ENCODE measurements at places on chromosomes 7 and 10.

DNA sequence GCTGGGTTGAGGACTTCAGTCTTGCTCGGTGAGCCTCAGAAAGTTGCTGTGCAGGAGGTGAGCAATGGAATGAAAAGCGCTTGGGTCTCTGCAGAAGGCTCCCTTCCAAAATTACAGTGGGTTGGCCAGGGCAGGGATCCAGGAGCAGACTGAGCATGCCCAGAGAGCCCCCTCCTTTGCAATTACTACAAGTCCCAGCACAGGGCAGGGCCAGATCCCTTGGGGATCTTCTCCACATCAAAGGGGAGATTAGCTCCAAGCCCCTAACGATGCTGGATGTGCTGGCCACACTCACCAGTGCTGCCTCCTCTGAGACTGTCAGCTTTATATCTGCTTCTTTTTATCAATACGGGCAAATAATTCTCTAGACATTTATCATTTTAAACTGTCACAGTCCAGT lies 337.5 kb downstream of the RPS24 start:
- DNase-seq = no peak

DNA sequence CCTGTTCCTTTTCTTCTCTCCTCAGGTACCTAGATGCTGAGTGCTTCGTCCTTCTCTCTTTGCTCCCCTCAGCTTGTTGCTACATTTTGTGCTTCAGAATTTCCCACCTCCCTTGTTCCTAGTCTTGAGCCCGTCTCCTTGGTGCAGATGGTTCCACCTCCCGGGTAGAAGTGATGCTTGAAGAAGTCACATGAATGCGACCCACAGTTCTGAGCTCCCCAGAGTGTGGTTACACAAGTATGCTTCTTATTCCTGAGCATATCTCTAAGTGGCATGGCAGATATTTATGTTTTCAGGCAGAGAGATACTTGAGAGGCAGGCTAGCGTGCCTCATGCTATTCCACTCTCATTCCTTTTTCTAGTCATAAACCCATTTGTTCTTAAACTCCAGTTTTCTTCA lies 34.0 kb downstream of the INPP5F start:
- DNase-seq = peak; percentile 47

GRCh38 chr10:58765910-58766309 lies 253.2 kb downstream of the BICC1 start:
- no peak for DNase-seq

DNA sequence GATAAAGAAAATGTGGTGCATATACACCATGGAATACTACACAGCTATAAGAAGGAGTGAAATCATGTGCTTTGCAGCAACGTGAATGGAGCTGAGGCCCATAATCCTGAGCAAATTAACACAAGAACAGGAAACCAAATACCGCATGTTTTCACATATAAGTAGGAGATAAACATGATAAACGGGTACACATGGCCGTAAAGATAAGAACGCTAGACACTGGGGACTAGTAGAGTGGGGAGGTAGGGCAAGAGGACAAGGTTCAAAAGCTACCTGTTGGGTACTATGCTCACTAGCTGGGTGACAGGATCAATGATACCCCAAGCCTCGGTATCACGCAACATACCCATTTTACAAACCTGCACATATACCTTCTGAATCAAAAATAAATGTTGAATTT lies 113.7 kb downstream of the CSTF2T start:
- no peak for DNase-seq

- no peak for DNase-seq
Observed at GRCh38 chr10:34408381-34408780, 406.7 kb downstream of the PARD3 start.

DNA sequence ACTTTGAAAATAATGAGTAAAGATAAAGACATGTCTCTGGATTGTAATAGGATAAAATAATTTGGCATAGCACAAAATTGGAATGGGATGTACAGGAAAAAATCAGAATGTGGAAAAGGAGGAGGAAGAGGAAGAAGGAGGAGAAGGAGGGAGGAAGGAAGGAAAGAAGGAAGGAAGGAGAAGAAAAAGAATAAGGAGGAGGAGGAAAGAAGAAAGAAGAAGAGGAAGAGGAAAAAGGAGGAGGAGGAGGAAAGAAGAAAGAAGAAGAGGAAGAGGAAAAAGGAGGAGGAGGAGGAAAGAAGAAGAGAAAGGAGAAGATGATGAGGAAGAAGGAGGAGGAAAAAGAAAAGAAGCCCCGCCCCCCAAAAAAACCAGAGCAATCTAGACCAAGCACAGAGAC lies 95.9 kb downstream of the ST8SIA6 start:
- no peak for DNase-seq

DNA sequence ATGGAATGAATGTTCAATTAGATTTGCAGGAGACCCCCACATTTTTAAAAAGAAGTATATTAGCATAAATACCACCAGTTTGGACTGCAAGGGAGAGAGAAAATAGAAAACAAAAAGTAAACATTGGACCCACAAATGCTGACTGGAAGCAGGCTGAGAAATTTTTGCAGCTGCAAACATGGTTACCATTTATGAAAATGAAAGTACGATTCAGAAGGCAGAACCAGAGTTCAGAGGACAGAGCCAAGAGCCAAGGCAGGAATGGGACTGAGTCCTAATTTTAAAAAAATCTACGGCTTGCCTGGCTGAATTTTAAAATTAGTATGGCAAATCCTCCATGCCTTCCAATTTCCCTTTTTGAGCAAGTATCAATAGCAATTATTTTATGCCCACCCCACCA lies 74.6 kb upstream of the NPS start:
- DNase-seq = no peak

DNA sequence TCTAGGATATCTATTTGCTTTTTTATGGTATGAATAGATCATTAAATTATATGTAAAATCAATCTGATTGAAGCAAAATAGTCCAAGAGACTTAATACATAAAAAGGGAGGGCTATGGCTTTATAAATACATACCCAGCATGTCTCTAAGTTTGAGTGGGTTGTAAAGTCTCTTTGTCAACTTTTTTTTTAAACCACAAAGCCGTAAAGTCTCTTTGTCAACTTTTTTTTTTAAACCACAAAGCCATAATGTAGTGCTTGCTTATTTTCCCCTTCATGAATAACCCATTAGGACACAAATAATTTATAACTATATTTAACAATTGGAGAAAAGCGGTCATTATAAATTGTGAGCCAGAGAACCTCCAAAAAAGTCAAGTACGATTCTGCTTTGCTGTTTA lies 5.7 kb downstream of the HECTD2 start:
- DNase-seq = no peak

DNA sequence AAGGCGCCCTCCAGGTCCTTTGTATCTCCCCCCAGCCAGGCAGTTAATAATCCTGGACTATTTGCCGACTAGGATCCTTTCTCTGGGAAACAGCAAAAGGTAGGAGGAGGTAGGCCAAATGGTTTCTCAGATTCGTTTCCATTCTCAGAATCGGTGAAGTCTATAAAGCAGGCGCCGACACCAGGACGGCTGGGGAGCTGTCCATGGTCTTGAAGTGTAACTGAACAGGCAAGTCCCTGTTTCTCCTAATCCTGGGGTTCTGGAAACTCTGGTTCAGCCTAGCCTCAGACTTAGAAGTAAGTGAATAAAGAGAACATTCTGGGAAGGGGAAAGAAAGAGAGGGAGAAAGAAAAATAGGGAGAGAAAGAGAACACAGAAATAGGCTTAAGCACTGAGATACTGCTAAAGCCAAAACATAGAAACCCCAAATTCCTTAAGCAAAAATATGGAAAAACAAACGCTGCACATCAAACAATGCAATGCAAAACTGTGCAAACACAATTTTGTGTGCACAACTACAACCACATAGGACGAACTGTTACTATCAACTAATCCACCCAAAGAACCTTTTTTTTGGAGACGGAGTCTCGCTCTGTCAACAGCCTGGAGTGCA lies 11.1 kb upstream of the INA start:
- peak; percentile 82 for DNase-seq

GRCh38 chr7:127365957-127366315 lies 26.6 kb downstream of the ZNF800 start:
- no peak for DNase-seq

- DNase-seq = no peak
Observed at GRCh38 chr10:1185911-1186682, 129.9 kb downstream of the WDR37 start.

GRCh38 chr7:113918946-113919345 lies at the start of gene PPP1R3A:
Gene PPP1R3A, minus strand, starts transcription at chr7:113919009. Its CDS starts 13 bp downstream, at chr7:113918996.
- DNase-seq = peak; percentile 11

DNA sequence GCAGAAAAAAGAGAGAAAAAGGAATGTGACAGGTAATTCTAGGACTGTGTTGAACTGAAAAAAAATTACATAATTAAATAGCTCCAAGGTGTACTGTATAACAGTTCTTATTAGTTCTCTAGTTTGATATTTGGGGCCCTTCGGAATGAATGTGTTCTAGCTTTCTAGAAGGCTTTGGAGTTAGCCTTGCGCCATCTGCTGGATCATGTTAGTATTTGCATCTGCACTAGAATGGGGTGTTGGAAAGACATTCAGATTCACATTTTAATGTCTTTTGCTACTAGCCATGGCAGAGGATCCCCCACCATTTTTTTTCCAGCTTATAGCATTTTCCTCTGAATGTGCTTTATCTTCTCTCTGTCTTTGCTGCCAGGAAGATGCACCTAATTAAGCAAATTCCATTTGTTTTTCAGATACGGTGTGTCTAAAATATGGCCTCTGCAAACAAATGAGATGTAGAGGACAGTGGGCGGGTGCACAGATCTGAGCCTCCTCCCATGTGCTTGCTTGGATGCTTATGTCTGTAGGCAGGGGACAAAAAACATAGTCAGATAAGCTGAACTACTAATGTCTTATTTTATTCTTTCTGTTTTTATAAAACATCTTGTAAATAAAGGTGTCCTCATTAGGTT lies 238.5 kb downstream of the PHF14 start:
- peak; percentile 66 for DNase-seq

GRCh38 chr10:58326967-58327381 lies 7.8 kb upstream of the UBE2D1 start:
- DNase-seq = peak; percentile 42

GRCh38 chr10:101052285-101052684 lies 9.5 kb upstream of the KAZALD1 start:
- DNase-seq = peak; percentile 80

- DNase-seq = no peak
Observed at GRCh38 chr7:132446666-132447278, 129.5 kb downstream of the PLXNA4 start.

DNA sequence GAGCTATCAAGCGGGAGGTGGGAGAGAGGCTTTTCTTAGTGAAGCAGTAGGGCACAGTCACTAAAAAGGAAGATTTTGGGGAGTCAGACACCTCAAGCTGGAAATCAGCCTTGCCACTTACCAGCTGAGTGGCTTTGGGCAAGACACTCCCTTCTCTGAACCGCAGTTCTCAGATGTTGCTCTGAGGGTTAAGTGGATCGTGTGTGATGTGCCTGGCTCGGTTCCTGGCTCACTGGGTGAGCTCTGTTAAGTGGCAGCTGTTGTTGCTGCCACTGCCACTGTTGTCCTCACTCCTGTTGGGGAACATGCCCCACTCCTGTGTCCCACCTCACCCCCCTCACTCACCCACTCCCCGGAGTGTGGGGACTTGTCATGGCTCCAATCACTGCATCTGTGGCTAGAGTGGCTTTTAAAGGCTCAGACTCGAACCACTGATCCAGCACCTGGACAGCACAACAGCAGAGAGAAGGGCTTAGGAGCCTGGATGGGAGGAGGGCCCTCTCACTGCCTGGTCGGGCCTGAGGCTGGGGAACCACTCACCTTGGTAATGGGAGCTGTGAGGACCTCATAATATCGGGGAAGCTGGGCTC lies 20.0 kb downstream of the PYROXD2 start:
- DNase-seq = no peak

GRCh38 chr7:12705878-12706277 lies 18.4 kb downstream of the ARL4A start:
- no peak for DNase-seq

DNA sequence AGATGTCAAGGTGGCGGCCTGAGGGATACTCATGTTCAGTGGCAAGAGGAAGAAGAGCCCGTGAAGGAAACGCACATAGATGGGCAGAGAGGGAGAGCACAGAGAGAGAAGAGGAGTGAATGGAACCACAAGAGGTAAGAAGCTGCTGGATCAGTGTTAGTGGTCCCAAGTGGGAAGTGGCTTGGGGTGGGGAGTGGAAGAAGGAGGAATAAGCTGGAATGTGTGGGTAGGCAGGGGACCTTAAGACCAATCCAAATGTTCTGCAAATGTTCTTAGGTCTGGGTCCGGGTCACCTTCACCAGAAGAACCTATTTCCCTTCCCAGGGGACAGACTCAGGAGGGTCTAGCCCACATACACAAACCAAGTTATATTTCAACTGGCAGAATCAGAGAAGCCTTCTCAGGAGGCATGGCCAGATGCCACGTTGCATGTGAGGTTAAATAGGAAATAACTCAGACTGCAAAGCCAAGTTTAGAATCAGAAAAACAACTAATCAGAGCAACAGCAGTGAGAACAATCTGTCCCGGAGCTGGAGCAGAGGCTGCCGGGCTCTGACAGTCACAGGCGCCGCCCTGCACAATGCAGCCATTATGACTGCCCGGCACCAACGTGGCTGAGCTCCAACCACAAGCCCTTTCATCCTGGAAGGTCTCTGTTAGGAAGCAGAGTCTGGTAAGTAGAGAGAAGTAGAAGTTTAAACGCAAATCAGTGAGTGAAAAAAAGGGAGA lies 78.6 kb upstream of the ARMC3 start:
- DNase-seq = no peak

GRCh38 chr7:70356085-70356786 lies 758.0 kb downstream of the AUTS2 start:
- no peak for DNase-seq

GRCh38 chr7:35424869-35425495 lies 171.1 kb upstream of the TBX20 start:
- peak; percentile 43 for DNase-seq

DNA sequence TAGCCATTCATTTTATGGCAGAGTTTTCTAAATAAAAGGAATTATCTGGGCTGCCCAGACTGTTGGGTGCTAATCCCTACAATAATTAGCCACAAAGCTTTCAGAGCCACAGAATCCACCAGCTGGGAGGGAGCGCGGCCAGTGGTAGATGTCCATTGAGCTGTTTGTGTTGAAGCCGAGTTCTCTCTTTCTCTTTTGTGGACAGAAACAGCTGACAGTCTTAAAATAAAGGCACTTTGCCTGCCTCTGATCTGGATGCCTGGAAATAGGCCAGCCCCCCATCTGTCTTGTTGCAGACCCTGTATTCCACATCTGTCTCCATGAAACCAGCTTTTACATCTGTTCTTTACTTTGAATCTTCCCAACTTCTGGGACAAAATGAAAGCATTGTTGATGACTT lies 66.1 kb downstream of the MTPN start:
- no peak for DNase-seq

- peak; percentile 61 for DNase-seq
Observed at GRCh38 chr10:62637249-62638061, 167.1 kb upstream of the ADO start.

- DNase-seq = no peak
Observed at GRCh38 chr10:110960333-110960712, 40.9 kb downstream of the SHOC2 start.

GRCh38 chr7:96931891-96932290 lies 73.5 kb upstream of the DLX6 start:
- no peak for DNase-seq

GRCh38 chr7:1248143-1248915 lies 15.7 kb downstream of the UNCX start:
- no peak for DNase-seq
